Activated T-helper 1 cell treated with anti-CD3 and anti-CD28 coated beads, Interleukin-12 subunit alpha, Interleukin-12 subunit beta, Interleukin-2, Interleukin-4 antibody, amounts not matched to agents 30 ng/mL and 10 ng/mL and 1 ng/mL, durations not matched to agents 14 hours and 24 hours and 36 hours (primary cell): ENCODE measurements at places on chromosomes 6 and 20.

GRCh38 chr20:42530855-42531448, 658.8 kb downstream of the PTPRT start:
- H3K27ac ChIP-seq: no peak overlapping the region
- H3K27me3 ChIP-seq: no peaks in the 10 kb centered on the region
- H3K4me1 ChIP-seq: no peaks in the 10 kb centered on the region

DNA sequence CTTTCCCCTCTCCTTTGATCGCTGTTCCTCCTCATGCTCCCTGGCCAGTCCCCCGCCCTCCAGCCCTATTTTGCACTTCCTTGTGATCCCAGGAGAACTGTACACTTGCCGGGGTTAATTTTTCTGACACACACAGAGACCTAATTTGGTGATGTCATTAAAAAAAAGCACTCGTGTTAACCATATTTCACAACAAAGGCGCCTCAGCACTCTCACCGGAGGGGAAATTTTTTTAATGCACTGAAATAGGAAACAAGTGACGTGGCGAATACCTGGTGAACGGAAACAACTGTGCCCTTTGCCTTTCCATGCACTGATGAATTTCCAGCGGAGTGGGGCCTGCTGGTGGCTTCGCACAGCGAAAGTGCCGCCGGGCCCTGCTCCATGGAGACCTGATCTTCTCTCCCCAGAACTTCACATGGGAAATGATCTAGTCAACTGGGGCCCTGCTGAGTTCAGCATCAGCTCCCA, 53.9 kb upstream of the TAGAP start:
- H3K36me3 ChIP-seq: no peaks in the 10 kb centered on the region
- H3K27me3 ChIP-seq: no peaks in the 10 kb centered on the region
- H3K4me1 ChIP-seq: peaks cover 88% of the 10 kb centered on the region
- peak overlapping the region; percentile 96 for H3K27ac ChIP-seq

DNA sequence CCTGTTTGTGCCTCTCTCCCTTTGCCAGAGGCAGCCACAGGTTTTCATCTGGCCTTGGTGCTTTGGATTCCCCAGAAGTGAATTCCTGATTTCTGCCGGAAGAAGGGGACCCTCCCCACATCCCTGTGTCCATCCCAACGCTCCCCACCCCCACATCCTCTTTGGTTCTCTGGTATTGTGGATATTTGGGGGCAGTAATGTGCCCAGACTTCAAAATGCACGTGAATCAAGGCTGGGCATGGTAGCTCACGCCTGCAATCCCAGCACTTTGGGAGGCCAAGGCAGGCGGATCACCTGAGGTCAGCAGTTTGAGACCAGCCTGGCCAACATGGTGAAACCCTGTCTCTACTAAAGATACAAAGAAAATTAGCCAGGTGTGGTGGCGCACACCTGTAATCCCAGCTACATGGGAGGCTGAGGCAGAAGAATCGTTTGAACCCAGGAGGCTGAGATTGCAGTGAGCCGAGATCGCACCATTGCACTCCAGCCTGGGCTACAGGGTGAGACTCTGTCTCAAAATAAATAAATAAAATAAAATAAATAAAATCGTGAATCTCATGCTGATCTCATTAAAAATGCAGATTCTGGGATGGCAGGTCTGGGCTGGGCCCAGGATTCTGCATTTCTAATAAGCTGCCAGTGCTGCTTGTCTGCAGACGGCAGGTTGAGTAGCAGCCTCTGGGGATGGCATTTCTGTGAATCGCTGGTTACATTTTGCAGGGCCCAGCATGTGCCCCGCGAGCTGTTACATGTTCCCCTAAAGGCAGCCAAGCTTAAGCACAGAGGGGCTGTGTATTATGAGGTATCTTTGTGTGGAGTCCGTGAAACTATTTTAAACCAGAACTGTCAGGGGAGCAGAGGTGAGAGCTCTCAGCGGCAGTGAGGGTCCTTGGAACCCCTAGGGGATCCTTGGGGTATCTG, 49.0 kb downstream of the SYNJ2 start:
- no peak for DNase-seq
- H3K27ac ChIP-seq: peak overlapping the region; percentile 69
- peaks cover 41% of the 10 kb centered on the region for H3K36me3 ChIP-seq
- H3K27me3 ChIP-seq: no peaks in the 10 kb centered on the region
- H3K4me3 ChIP-seq: no peak overlapping the region
- peaks cover 59% of the 10 kb centered on the region for H3K4me1 ChIP-seq

GRCh38 chr6:53312355-53312754, 36.4 kb downstream of the ELOVL5 start:
- H3K4me1 ChIP-seq: peaks cover 89% of the 10 kb centered on the region
- H3K4me3 ChIP-seq: peak overlapping the region; percentile 32
- peak overlapping the region; percentile 62 for H3K27ac ChIP-seq
- no peak for DNase-seq

GRCh38 chr20:24637087-24637486, 167.7 kb downstream of the SYNDIG1 start:
- no peaks in the 10 kb centered on the region for H3K4me1 ChIP-seq
- H3K27ac ChIP-seq: no peak overlapping the region
- peaks cover 6% of the 10 kb centered on the region for H3K27me3 ChIP-seq
- H3K36me3 ChIP-seq: no peaks in the 10 kb centered on the region
- H3K4me3 ChIP-seq: no peak overlapping the region

DNA sequence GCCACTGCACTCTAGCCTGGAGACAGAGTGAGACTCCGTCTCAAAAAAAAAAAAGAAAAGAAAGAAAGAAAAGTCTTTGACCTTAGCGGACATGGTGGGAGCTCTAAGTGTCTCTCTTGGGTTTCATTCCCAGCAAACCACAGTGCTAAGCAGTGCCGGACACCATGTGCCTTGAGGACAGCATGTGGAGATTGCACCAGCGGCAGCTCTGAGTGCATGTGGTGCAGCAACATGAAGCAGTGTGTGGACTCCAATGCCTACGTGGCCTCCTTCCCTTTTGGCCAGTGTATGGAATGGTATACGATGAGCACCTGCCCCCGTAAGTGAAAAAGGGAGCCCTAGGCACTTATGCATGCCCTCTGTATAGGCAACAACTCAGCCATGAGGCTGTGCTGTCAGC, 79.4 kb downstream of the GFRA4 start:
- no peak for DNase-seq
- no peaks in the 10 kb centered on the region for H3K27me3 ChIP-seq
- H3K4me3 ChIP-seq: no peak overlapping the region
- peaks cover 9% of the 10 kb centered on the region for H3K36me3 ChIP-seq
- H3K4me1 ChIP-seq: no peaks in the 10 kb centered on the region

DNA sequence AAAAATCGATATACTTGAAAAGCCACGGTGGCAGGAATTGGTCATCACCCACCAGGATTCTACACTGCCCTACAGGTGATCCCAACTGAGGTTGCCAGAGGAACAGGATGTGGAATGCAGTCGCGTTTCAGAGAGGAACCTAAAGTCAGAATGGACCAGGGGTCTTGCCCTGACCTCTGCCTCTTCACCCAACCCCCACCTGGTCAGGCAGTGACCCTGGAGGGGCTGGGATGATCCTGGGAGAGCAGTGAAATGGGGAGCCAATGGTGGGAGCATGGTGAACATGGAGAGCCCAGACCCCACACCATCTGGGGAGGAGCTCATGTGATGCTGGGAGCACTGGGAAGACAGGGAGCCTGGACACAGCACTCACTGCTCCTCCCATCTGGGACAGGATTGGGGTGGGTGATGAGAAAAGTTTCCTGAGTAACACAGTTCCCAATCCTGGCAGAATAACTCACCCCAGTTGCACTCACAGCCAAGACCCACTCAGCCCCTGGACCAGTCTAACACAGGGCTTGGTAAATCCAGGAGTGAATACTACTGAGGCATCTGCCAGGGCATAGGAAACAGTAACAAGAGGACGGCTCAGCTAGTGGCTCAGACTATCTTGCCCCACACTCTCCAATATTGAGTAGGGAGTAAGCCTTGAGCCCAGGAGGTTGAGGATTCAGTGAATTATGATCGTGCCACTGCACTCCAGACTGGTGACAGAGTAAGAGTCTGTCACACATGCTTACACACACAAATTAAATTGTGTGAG, 1.7 kb upstream of the ULBP2 start:
- peaks cover 80% of the 10 kb centered on the region for H3K27me3 ChIP-seq
- no peaks in the 10 kb centered on the region for H3K36me3 ChIP-seq
- DNase-seq: no peak
- H3K27ac ChIP-seq: no peak overlapping the region
- H3K4me1 ChIP-seq: peaks cover 45% of the 10 kb centered on the region
- H3K4me3 ChIP-seq: peak overlapping the region; percentile 39

DNA sequence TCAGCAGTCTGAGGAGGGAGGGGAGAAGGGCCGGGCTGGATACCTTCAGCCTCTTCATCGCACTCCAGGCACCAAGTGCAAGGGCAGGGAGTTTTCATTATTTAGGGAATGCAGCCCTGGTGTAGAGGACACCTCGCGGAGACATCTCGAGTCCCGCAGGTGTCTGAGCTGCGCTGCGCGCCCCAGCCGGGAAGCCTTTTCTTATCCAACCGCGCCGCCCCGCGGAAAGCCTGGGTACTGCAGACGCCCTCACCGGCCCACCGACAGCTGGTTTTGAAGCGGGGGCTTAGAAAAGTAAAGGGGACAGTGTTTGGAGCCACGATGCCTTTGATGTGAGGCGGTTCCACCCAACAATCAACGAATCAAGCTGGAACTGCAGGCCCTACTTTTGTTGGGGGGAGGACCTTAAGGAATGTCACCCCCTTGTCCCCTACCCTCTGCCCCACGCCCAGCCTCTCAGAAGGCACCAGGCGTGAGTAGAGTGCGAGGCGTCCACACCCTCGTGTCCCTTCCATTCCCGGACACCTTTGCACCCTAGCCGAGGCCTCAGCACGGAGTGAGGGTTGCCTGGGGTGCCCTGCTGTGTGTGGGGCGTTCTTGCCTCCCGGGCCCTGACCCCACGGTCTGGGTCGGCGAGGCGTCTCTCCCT, 8.6 kb downstream of the NKX2-2 start:
- peaks cover 7% of the 10 kb centered on the region for H3K36me3 ChIP-seq
- peaks cover 25% of the 10 kb centered on the region for H3K4me1 ChIP-seq
- H3K4me3 ChIP-seq: peak overlapping the region; percentile 57
- peaks cover 51% of the 10 kb centered on the region for H3K27me3 ChIP-seq
- peak; percentile 60 for DNase-seq
